ENCODE measurements at places on chromosomes 5 and 9.

DNA sequence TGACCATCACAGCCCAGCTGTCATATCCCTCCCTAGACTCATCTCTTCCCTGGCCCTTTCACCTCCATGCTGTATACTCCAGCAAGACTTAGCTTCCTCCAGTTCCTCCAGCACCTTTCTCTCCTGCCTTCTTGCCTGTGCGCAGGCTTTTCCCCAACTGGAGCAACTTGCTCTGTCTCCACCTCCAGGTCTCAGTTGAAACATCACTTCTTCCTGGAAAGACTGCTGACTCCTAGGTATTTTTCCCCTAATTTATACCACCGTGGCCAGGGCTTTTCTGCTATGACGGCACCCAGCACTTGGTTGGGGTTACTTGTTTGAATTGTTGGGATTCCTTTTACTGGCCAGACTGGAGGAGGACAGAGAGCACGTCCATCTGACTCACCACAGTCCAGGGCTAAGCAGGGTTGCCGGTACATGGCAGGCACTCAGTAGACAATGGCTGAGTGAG is 67.5 kb downstream of the KCNIP1 start:
- no peak for DNase-seq

DNA sequence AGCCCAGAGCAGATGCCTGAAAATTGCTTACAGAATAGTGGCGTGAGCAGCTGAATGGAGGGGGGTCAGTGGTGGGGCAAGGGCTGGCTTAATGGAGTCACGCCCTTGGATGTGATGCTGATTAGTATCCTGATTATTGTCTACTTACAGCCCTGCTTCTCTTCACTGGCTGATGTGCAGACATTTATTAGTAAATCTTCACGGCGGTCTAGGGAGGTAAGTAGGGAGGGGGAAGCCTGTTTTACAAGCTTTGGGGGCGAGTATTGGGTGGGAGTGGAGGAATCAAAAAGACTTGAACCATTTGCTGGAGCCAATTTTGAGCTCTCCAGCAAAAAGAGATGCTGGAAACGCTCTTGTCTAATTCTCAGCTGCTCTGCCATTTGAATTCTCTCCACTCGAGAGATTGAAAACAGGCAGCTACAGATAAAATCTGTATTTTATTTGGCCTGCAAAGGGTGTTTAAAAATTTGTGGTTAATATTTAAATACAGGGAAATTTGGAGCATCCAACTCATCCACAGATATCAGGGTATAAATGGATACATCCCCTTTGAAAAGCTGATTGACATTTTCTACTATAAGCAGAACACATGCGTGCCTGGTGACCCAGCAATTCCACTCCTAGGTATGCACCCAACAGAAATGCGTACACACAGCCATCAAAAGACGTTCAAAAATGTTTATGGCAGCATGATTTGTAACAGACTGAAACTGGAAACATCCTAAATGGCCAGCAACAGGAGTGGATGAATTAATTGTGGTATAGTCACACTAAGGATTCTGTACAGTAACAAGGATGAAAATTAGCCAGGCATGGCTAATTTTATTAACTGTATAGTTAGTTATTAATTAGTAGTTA is 19.5 kb upstream of the ALDH1B1 start:
- DNase-seq: no peak

GRCh38 chr9:70121818-70122436 is 78.3 kb downstream of the MAMDC2 start:
- DNase-seq: no peak

- no peak for DNase-seq
Observed at GRCh38 chr9:76161106-76161505, 233.1 kb downstream of the RFK start.

GRCh38 chr9:71733176-71733575 is 35.1 kb downstream of the CEMIP2 start:
- DNase-seq: no peak

DNA sequence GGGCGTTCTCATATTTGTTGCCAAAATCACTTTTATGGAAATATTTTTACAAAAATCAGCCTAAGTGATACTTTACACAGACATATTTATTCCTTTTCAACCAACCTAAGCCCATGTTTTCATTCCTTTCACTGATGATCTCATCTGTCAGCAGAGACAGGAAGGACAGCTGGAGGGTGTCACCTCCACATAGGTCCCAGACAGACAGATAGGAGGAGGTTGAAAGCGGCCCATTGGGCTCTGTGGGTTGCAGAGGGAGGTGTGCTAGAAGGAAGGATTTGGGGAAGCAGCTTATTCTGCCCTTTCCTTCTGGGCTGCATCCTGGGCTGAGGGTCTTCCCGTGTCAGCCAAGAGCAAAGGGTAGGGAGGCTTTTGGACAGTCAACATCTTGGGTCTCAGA is 26.0 kb upstream of the SEMA4D start:
- peak; percentile 31 for DNase-seq

- DNase-seq: no peak
Observed at GRCh38 chr5:107578051-107578635, 92.6 kb downstream of the EFNA5 start.

DNA sequence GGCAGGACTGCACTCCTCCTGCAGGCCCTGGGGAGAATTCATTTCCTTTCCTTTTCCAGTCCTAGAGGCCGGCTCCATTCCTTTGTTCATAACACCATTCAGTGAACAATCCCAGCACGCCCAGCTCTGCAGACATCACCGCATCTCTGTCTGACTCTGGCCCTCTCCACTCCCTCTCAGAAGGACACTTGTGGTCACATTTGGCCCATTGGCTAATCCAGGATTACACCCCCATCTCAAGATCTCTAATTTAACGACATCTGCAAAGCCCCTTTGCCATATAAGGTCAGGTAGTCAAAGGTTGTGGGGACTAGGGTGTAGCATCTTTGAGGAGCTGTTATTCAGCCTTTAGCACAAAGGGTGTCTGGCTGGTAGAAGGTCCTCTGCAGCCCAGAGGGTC is 185.0 kb upstream of the DAP start:
- DNase-seq: no peak

- DNase-seq: no peak
Observed at GRCh38 chr9:5838884-5839571, 6.1 kb upstream of the ERMP1 start.

- DNase-seq: no peak
Observed at GRCh38 chr5:58498340-58498942, 7.2 kb downstream of the GAPT start.

DNA sequence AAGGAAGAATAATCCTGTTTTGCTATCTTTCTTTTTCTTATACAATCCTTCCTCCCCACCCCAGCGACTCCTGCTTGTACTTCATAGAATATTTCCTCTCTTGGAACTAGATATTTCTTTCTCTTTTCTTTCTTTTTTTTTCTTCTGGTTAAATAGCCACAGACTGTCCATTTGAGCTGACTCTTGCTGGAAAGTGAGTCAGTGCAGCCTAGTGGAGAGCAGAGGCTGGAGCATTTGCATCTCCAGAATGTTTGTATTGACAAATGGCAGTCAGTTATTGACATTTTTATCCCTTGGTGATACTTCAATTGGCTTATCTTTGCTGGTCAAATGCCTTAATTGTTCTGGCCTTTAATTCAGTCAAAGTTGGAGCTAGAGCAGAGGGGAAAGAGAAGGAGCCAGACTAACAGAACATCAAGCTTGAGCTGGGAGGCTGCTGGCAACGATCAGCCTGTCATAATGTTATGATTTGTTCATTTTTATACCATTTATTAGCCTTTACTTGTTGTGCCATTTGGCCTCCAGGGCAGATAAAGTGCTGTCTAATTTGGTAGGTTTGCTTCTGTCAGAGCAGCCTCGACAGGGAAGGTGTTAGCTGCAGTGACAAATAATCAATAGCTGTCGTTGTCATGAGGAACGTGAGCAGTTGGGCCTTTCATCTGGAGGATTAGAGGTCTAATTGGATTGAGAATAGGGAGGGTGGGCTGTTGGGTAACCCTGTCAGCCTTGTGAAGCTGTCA is 69.0 kb downstream of the INVS start:
- DNase-seq: no peak

DNA sequence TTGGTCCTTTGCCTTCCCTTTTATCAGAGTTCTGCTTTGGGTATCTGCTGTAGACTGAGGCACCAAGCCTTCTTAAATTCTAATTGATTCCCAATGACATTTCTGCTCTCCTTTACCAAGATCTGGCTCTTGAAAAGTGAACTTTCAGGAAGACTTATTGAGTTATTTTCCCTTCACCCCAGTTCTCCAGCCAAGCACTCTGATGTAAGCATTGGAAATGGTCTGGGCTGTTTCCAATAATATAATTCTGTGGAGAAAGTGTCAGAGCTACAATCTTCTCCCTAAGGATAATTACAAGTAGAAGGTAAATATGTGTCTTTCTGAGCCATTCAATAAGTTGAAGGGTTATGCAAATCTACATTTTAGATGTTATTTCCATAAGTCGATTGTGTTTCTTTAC is 30.8 kb downstream of the BTF3 start:
- no peak for DNase-seq

DNA sequence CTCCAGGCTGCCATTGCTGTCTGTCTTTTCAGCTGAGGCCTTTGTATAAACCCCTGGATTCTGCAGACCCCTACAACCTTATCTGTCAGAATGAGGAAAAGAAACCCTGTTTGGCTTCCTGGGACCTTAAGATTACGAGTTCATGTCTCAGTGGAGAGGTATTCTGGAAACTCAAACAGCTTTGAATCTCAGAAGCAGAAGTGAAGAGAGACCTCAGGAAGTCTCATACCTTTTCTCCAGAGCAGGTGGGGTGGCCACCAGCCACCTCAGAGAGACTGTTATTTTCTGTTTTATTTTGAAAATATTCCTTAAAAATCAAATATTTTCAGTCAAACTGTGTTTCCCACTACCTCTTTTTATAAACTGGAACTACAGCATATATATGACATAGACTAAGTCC is 457.5 kb downstream of the TMEM232 start:
- no peak for DNase-seq

GRCh38 chr9:31542384-31543055 is 841.9 kb upstream of the ACO1 start:
- no peak for DNase-seq

GRCh38 chr9:38439916-38440301 is 15.7 kb upstream of the IGFBPL1 start:
- no peak for DNase-seq

- DNase-seq: no peak
Observed at GRCh38 chr5:22542340-22542739, 310.8 kb downstream of the CDH12 start.

DNA sequence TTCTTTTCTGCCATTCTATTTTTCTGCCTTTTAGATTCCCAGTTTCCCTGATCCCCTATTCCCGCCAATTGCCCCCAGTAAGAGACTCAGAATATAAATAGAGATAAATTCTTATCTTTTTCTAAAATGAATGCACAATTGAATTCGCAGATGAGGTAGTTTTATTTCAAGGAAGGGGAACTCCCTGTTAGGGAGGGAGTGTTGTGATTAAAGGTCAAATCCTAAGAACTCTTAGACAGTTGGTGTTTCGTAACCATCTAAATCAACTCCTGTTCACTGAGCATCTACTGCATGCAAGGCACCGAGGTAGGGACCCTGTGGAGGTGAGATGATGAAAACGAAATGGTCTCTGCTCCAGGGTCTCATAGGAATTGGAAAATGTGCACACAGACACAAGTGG is 7.7 kb upstream of the MAP3K1 start:
- DNase-seq: no peak

- DNase-seq: no peak
Observed at GRCh38 chr5:133531178-133531577, 81.2 kb downstream of the FSTL4 start.

GRCh38 chr5:122064992-122065391 is 13.1 kb downstream of the LOX start:
- no peak for DNase-seq

- no peak for DNase-seq
Observed at GRCh38 chr9:120256146-120256545, 323.8 kb downstream of the CDK5RAP2 start.

DNA sequence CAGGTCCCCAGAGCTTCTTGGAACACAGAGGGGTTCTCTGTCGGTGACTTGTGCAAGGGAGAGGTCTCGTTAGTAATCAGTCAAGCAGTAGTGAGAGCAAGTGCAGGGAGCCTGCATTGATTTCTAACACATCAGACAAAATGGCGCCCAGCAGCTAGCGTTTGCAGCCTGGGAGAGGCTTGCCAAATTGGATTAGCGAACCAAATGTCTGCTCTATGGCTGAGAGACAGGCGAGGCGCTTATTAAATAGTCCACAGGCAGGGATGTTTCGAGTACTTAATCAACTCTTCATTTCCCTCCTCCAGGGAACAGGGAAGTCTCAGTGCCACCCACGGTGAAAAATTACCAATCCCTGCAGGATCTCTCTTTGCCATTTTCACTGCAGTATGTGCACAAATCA is 131.4 kb upstream of the SHB start:
- no peak for DNase-seq

DNA sequence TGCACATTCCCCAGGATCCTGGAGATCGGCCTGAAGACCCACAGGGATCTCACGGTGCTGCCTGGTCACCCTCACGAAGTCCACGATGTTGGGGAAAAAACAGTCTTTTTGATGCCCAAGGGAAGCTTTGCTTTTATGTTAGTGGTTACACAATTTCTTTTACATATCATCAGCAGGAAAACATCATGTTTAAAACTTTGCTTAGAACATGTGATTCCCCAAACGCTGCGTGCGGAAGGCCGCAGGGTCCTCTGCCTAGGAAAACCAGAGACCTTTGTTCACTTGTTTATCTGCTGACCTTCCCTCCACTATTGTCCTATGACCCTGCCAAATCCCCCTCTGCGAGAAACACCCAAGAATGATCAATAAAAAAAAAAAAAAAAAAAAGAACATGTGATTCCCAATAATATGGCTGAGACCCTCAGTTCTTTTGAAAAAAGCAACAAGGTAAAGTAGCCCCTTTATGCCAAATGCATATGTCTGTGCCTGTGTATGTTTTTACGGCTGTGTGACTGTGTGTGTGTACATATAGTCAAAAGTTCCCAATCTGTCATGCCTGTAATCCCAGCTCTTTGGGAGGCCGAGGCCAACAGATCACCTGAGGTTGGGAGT is 11.5 kb upstream of the AGPAT2 start:
- DNase-seq: no peak

GRCh38 chr9:110148384-110148783 is 59.6 kb downstream of the C9orf152 start:
- no peak for DNase-seq

- DNase-seq: no peak
Observed at GRCh38 chr9:97237311-97237786, 70.1 kb upstream of the CCDC180 start.

DNA sequence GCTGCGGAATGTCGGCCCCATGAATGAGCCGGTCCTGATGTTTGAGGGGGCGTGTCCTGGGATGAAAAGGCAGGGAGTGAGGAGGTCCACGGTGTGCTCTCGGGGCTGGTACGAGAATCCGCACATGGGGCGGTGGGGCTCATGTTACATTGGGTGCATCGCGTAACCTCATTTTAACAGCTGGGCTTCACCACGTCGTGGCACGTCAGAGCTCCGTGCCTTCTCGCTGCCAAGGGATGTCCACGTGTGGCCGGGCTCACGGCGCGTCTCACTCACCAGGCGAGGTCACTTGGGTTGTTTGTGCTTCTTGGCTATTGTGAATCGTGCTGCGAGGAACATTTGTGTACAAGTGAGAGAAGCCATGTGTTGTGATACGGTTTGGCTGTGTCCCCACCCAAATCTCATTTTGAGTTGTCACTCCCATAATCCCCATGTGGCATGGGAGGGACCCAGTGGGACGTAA is 29.1 kb upstream of the IRX4 start:
- DNase-seq: no peak

GRCh38 chr9:22356985-22357384 is 89.6 kb upstream of the DMRTA1 start:
- DNase-seq: no peak
